Glutamatergic neuron (in vitro differentiated cells): ENCODE measurements at places on chromosomes 13 and 19.

- peak; percentile 62 for DNase-seq
These were observed 24.8 kb downstream of the C2CD4C start for GRCh38 chr19:383922-384798.

GRCh38 chr19:799076-799881, 2.0 kb downstream of the PTBP1 start:
- DNase-seq = peak; percentile 72

DNA sequence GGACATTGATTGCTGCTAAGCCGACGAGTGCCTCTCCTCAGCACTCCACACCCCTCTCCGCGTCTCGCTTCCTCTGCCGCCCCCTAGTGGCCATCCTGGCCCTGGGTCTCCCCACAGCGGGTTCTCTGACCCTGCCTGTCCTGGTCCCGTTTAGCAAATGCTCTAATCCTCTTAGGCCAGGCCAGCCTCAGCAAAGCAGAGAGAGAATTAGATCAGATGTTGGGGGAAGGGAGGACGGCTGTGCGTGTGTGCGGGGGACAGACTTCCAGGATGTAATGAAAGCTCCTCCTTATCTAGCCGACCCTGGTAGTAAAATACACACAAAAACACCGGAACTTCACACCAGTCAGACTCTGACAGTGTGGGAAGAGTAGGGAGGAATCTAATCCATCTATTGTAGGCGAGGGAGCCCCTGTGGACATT, 4.5 kb downstream of the TPRX2 start:
- peak; percentile 98 for DNase-seq

DNA sequence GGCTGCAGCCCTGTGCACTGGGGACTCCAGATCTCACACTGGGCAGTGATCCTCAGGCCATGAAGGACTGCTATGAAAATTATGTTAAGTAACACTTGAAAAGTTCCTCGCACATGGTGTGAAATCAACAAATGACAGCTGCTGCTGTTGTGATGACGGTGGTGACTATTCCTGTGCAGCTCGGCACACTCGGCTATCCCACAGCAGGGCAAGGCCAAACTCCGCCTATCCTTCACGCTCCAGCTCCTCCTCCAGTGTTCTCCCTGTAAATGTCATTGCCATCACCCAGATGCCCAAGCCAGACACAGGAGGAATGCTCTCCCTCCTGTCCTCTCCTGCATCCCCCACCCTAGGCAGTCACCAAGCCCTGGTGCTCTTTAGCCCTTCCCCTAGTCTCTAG, 31.3 kb downstream of the GRIK5 start:
- DNase-seq = no peak

DNA sequence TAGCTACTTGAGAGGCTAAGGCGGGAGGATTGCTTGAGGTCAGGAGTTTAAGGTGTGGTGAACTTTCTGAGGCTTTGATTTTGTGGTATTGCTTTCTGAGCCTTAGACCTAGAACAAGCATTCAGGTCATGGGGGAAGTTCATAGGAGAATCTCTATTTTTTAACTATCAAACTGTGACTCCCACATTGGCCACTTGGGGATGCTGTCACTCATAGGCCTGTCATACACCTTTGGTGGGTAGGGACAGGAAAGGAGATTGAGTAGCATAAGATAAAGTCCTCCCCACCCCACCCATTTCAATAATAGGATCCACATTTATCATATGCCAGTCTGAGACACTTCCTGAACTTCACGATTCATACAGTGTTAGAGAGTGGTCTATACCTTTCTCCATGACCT, 41.9 kb upstream of the PSG2 start:
- no peak for DNase-seq

GRCh38 chr13:70784207-70784989, 676.1 kb upstream of the KLHL1 start:
- DNase-seq = no peak

DNA sequence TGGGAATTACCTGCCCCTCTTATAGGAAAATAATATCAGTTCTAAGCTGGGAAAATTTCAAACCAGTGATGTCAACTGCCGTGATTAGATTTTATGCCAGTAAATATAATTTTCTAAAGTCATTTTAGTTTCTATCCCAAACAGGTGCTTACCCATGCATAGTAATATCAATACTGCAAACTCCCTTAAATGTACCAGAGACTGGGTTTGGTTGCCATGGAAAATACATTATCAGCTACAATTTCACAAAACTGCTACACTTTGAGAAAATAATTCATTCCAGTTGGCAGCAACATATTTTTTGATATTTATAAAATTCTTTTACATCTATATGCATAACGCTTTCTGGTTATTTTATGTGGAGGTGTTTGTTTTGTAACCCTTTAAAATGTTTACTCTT, 143.5 kb downstream of the SLC7A1 start:
- no peak for DNase-seq

GRCh38 chr19:10269333-10270179, 1.4 kb upstream of the ICAM1 start:
- peak; percentile 86 for DNase-seq

GRCh38 chr13:30648522-30649012, 30.8 kb downstream of the USPL1 start:
- no peak for DNase-seq

DNA sequence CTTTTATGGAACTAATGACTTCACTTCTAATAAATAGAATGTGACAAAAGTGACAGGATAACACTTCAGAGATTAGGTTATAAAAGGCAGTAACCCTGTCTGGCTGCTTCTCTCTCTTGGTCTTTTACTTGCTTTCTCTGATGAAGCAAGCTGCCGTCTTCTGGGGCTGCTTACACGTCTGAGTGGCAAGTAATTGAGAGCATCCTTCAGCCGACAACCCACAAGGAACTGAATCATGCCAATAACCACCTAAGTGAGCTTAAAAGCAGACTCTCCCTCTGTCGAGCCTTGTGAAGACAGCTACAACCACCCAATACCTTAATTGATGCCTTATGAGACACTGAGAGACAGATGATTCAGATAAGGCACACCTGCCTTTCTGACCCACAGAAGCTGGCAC, 1091.2 kb downstream of the SLITRK1 start:
- DNase-seq = no peak

DNA sequence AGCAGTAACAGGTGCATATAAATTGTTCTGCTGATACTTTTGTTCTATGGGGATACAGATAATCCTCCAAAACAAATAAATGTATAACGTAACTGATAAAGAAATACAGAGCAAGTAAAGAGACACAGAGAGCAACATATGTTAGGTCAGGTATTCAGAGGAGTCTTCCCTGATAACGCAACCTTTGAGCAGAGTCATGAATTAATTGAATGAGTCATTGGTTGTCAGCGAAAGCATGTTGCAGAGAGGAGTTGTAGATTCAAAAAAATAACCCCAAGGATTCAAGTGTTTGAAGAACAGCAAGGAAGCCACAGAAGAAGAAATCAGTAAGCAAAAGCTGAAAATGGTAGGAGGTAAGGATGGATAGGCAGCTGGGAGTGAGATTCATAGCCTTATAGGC, 245.2 kb downstream of the TBC1D4 start:
- no peak for DNase-seq

DNA sequence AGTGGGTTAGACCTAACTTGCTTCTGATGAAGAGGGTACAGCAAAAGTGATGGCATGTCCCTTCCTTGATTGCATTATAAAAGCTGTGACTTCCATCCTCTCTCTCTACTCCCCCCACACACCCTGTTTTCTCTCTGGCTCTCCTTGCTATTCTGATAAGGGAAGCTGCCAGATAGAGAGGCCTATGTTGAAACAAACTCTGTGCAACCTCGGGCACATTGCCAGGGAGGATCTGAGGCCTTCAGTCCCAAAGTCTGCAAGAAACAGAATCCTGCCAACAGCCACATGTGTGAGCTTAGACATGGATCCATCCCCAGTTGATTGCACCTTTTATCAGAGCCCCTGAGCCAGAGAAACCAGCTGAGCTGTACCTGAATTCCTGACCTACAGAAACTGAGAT, 44.8 kb upstream of the ARGLU1 start:
- no peak for DNase-seq

DNA sequence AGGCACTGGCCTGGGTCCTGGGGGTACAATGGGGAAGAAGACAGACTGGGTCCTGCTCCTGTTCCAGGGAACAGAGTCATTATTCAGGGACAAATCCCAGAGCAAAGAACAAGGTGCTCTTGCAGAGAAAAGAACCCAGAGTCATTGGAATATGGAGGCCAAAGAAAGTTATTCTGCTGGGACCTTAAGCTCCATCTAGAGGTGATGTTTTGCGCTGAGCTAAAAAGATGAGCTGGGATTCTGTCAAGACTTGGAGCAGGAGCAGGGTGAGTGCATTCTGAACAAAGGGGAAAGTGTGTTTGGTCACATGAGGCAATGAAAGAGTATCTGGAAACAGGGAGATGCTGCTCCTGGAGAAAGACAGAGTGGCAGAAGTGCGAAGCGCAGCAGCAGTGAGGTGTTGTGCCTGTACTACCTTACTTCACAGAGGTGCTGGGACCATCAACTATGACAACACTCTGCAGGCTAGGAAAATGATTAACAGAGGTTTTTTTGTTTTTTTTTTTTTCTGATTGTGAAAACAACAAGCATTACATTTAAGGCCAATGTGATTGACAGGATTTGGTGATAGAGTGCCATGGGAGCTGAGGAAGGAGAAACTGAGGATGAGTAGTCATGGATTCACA, 95.3 kb upstream of the TNFSF11 start:
- DNase-seq = no peak

GRCh38 chr19:50599427-50599826, 31.2 kb upstream of the LRRC4B start:
- no peak for DNase-seq

GRCh38 chr13:106633321-106633720, 65.4 kb upstream of the ARGLU1 start:
- no peak for DNase-seq

DNA sequence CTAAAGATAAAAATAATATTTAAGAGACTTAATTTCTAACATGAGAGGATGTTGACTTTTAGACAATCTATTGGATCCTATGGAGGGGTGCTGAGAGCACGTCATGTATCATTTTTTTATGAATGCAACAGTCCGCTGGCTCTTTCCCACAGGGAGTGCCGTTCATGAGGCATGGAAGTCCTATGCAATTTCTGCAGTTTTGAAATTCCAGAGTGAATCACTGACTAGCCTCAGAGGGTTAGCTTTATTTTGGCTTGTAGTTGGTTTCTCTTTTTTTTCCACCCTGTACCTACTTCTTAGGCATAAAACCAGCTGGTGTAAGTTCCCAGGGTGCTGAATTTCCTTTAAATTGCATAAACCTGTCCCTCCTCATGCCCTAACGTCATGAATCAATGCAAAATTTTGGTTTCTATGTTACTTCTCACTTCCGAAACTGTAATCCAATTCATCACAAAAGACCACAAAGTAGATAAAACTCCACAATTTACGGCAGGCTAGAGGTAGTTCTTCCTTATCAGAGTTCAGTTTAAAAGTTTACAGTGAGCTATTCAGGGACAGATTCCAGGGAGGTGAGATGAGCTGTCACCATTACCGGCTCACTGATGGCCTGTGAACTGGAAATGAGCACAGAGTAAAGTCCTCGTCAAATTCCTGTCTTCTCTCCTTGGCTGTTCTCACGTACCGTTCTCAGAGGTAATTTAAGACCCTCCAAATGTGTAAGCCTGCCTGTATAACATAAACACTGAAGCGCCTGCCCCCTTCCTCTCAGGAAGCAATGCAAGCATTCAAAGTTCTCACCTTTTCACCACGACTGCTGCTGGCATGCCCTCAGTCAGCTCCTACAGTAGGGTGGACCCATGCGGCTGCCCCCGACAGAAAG, 216.6 kb upstream of the SLC10A2 start:
- DNase-seq = no peak

GRCh38 chr19:38649305-38650171, 2.1 kb downstream of the ACTN4 start:
- DNase-seq = no peak

DNA sequence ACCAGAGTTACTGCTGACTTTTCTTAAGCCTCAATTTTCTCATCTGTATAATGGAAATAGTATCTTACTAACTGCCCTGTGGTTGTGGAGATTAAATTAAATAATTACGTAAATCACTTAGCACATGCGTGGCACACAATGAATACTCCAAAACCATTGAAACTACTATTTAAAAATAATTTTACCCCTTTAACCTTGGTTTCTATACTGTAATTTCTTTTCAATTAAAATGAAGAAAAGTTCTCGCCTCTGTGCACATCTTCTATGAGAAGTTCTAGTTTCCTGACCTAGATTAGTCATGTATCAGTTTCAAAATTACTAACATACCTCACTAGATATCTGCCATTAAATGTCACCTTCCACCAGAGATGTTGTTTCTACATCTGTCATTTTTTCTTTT, 5.7 kb downstream of the SLITRK1 start:
- no peak for DNase-seq
